ENCODE measurements at places on chromosomes 7 and 10. TPM values are rescaled to one million over a fixed set of nuclear protein-coding genes. Genes with fewer than 3 reads are reported as not detected.

DNA sequence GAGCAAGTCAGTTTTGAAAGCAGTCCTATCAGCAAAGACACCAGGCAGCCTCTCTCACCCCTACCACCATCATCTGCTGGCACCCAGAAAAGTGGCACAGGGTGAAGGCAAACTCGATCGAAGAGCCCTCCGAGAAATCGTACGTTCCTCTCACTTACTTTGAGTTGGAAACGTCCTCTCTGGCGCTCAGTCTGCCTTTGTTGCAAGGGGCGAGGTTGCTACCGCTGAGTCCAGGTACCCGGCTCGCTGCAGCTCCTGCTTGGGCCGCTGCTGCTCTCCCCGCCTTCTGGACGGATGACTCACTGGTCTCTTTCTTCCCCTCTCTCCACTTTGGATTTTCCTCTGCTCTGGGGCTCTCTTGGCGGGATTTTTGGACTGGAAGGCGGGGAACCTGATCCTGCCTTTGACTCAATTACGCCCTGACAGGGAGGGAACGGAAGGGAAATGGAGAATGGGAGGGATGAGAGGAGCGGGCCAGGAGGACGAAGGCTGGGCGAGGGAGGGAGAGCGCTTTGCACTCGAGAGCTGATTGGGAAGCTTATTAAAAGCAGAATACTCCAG lies at the start of gene PTN:
TSS of gene PTN (minus strand) at position 453 of the 561 bp plus-strand sequence. CDS start 88,760 bp downstream, outside the sequence.
- DNase-seq, result peak; percentile 43

DNA sequence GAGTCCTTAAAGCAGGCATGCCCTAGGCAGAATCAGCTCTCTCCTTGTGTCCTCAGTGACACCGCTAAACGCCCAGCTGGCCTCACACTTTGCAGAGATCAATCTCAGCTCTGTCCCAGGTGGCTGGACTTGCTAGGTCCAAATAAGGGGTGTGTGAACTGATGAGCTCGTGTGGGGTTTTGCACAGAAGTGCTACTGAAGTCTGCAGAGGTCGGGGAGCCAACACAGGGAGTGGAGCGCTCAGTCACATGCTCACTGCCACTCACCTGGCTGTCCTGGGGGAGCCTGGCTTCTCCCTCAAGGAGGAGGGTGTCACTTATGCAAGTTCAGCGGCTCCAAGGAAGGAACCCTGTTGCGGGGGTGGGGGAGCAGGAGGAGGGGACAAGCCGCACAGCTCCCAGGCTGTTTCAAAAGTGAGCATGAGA lies 2.0 kb downstream of the ELN start:
- no peak for DNase-seq

DNA sequence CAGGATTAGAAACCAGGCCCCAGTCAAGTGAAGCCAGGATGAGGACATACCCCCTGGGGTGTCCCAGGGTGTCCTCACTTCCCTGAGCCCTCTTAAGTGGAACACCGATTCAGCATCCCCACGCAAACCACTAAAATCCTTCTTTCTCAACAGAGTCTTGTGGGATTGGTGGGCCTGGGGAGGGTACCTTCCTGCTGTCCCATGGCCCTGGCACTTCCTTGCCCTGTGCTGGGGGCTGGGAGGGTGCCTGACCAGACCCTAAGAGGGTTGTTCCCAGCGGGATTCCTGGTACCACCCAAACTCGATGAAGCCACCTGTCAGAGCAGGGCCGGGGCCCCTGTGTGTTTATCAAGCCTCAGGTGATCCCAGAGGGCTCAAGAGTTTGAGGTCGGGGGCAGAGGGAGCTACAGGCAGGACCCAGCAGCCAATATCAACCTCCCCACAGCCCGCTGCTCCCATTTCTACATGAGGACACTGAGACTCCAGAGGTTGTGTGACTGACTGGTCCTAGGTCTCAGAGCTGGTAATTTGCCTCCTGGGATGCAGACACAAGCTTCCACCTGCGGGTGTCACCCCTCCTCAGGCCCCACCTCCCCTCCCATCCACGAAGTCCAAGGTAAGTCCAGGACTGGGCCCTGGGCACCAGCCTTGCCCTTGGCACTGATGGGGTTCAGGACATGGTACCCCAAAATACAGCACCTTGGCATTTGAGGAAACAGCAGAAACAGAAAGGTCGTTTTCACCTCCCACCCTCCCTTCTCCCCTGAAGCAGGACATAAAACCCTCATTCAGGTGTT lies 31.4 kb downstream of the OAT start:
- no peak for DNase-seq

GRCh38 chr10:44393834-44394547 lies 9.1 kb upstream of the CXCL12 start:
- no peak for DNase-seq

- DNase-seq, result no peak
Observed at GRCh38 chr7:123023126-123023525, 27.6 kb upstream of the TAS2R16 start.

DNA sequence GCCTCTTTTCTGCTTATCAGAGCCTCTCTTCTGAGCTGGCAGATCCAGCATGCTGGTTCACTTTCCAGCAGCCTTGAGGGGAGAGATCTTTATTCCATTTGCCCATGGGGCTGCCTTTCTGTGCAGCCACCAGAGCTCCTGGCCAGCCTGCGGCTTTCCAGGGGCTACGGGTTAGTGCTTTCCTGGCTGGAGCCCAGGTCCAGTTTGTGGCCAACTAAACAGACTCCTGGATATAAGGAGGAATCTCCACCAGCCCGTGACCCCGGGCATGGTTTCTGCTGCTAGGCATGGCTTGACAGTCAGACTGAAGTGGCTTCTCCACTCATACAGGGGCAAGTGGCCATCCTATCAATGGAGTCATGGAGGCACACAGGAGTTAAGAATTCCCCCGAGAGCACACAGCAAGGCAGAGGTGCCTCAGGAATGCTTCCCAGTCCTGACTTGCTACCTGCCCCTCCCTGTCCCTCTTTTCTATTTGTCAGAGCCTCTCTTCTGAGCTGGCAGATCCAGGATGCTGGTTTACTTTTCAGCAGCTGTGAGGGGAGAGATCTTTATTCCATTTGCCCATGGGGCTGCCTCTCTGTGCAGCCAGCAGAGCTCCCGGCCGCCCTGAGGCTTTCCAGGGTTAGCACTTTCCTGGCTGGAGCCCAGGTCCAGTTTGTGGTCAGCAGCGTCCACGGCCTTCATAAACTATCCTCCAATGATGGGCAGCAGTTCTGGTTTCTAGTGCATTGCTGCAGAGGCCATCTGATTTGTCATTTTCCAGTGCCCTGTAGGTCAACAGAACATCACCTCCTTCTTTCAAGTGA lies 35.9 kb downstream of the TSPAN15 start:
- no peak for DNase-seq

- peak; percentile 46 for DNase-seq
Observed at GRCh38 chr10:75408911-75409885, 7.6 kb upstream of the ZNF503 start.

DNA sequence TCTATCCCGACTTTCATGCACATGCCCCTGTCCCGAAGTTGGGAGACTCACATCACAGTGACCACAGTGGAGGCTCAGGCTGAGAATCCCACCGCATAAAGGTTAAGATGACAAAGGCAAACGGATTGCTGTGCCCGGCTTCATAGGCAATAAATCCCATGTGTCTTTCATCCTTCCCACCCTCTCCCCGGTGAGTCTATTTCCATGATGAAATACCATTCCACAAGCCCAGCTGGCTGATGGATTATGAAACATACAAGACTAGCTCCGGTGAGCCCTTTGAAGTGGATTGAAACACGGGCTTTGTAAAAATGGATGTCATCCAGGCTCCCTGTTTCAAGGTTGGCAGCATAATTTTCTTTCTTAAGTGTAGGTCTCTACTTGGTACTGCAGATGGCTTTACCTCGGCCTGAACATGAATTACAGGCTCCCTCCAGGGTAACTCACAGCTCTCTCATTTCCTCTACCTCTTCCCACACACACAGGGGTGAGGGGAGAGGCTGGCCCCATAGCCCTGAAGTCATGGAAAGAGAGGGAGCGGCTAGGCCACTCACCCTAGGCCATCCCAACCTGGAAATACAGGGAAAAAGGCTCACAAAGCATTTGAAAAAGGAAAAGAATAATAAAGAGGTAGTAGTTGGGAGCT lies 92.0 kb upstream of the CALN1 start:
- DNase-seq, result no peak

DNA sequence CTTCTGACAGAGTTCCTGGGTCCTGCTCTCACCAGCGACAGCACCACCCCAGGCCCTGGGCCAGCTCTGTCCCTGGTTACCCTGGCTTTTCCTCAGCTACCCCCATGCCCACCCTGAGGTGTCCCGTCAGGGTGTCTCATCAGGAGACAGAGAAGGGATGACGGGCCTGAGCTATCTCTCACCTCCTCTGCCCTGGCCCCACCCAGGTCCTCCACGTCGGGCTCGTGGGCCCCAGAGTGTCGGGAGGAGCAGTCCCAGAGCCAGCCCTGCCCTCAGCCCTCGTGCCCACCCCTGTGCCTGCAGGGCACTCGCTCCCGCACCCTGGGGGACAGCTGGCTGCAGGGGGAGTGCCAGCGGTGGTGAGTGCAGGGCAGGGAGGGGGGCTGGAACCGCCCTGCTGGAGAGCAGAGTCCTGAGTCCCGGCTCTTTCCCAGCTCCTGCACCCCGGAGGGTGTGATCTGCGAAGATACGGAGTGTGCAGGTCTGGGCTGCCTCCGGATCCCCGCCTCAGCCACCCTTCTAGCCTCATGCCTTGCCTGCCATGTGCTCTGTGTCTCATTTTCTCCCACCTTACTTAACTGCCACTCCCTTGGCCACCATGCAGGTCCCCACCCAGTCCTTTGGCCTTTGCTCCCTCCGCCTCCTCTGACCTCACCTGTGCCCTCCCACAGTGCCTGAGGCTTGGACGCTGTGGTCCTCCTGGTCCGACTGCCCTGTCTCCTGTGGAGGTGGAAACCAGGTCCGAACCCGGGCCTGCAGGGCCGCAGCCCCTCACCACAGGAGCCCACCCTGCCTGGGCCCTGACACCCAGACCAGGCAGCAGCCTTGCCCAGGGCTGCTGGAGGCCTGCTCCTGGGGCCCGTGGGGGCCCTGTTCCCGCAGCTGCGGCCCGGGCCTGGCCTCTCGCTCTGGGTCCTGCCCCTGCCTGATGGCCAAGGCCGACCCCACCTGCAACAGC lies 16.7 kb upstream of the ZNF862 start:
- DNase-seq, result no peak

- DNase-seq, result no peak
Observed at GRCh38 chr7:74138334-74138867, 35.8 kb upstream of the EIF4H start.

- no peak for DNase-seq
Observed at GRCh38 chr7:95865716-95866371, 93.5 kb downstream of the DYNC1I1 start.

DNA sequence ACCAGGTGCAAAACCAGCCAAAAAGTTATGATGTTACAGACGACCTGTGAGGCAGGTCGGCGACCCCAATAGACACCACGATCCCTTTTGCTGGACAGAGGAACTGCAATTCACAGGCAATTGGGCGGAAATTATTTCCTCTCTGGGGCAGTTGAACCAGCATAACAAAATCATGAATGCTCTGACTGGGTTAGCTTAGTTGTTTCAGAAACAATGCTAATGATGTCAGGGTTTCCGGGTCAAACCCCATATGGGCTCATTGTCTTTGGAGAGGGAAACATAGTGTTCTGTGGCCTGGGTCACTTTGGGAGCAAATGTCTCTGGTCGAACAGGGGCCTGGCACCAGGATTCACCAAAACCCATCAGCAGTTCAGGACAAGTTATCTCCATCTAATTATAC lies 669.1 kb upstream of the NRP1 start:
- no peak for DNase-seq

- no peak for DNase-seq
Observed at GRCh38 chr10:86085686-86086085, 280.9 kb downstream of the GRID1 start.

DNA sequence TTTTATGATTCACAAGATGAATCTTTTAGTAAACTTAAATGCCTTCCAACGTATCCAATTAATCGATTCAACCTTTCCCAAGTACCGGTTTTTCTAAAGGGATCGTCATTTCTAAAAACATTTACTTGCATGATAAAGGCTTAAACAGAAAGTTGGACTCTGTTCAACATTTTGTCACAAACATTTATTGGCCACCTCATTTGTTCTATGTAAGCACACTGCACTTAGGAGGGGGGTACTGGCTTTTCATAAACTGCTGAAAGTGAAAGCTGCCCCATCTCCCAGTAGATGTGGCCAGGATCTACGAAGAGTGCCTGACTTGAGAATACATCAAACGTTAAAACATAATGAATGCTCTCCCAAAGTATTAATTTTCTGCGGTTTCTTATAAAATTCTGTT lies 37.3 kb upstream of the LAMB4 start:
- no peak for DNase-seq

- no peak for DNase-seq
Observed at GRCh38 chr7:153072806-153073205, 313.3 kb downstream of the ACTR3B start.

- DNase-seq, result no peak
Observed at GRCh38 chr10:74787457-74787856, 38.9 kb upstream of the KAT6B start.

DNA sequence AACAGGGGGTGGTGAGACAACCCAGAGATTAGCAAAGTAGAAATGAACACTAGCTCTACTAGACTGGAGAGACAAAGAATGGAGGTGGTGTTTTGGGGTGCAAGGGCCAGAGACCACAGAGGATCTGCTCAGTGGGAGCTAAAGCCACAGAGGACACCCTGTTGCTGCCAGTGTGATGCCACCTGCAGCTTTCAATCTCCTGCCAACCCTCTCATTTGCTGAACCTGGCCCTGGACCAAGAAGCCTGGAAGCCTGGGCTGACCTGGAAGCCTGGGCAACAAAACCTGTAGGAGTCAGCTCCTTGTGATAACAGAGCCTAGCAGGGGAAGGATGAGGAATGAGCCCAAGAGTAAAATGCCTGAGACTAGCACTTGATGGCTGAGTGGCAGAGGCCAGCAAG lies 81.1 kb upstream of the ADO start:
- no peak for DNase-seq

GRCh38 chr10:113331961-113332360 lies 220.9 kb upstream of the HABP2 start:
- no peak for DNase-seq

- no peak for DNase-seq
Observed at GRCh38 chr10:102302611-102303010, 57.3 kb downstream of the GBF1 start.

Gene ANKRD61
- total RNA-seq, result 0.80 TPM

Gene GPER1
- total RNA-seq, result 0.91 TPM

Gene MOGAT3
- total RNA-seq, result not detected

Gene NODAL
- not detected for total RNA-seq

Gene ETV1
- 89.4 TPM for total RNA-seq

Gene FLNC
- 5.6 TPM for total RNA-seq

Gene ASZ1
- not detected for total RNA-seq

Gene LIPM
- total RNA-seq, result not detected

Data from neural crest cell (in vitro differentiated cells).